ENCODE measurements at places on chromosomes 16 and 17. TPM values are rescaled to one million over a fixed set of nuclear protein-coding genes. Genes with fewer than 3 reads are reported as not detected.

PTX4 gene
- total RNA-seq = not detected

SOX8 gene
- total RNA-seq = 5.1 TPM

SCIMP gene
- not detected for total RNA-seq

REXO5 gene
- 4.3 TPM for total RNA-seq

CNGB1 gene
- total RNA-seq = 0.29 TPM

CD19 gene
- total RNA-seq = not detected

TMEM92 gene
- total RNA-seq = 35.8 TPM

PTGES3L gene
- 7.9 TPM for total RNA-seq

SLC16A11 gene
- 0.44 TPM for total RNA-seq

TAT gene
- 0.07 TPM for total RNA-seq

DNA sequence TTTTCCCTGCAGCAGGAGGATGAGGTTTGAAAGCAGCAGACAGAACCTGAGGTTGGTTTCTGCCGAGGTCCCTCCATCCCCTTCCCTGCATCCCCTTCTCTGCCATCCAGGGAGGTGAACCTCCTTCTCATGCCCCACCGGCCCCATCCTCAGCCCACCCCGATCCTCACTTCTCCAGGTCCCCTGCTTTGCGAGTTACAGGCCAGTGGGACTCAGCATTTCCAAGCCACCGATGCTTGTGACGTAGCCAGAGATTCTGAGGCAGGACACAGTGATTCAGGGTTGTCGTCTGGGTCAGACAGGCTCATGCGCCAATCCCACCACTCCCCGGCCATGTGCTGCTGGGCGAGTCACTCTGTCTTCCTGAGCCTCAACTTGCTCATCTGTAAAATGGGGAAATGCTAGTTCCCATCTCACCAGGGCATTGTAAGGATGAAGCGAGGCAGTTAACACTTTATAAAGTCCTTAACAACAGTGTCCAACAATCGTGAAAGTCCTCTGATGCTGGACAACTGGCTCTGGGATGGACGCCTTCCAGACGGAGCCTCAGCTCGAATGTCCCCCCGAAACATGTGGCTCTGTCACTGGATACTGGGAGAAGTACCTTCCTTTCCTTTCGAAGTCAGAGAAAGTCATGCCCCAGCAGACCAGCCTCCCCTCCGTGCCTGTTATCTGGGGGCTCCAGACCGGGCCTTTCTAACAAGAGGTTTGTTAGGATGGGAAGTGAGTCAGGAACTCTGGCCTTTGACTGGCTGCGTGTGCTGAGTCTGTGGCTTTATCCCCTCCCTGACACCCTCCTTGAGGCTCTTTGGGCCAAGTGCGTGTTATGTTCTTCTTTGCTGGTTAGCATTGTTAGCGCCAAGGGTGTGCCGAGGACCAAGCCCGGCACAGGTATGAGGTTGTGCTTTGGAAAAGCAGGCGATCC is 21.9 kb downstream of the SEC14L5 start:
- no peak for DNase-seq

DNA sequence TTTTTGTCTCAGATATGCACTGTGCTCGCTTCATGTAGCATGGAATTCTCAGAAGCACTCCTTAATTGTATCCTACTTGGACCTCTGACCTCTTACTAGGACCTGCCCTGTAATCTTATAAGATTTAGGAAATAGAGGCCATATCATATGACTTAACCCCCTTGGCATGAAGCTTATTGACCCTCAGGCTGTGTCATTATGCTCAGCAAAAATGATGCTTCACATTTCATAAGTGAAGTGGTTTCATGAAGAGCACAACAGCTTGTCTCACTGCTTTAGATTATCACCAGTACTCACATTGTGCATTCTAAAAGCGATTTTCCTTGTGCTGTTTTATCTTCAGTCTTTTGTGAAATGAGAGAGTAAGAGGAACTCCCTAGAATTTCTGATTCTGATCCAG is 6.4 kb downstream of the PHKB start:
- no peak for DNase-seq

DNA sequence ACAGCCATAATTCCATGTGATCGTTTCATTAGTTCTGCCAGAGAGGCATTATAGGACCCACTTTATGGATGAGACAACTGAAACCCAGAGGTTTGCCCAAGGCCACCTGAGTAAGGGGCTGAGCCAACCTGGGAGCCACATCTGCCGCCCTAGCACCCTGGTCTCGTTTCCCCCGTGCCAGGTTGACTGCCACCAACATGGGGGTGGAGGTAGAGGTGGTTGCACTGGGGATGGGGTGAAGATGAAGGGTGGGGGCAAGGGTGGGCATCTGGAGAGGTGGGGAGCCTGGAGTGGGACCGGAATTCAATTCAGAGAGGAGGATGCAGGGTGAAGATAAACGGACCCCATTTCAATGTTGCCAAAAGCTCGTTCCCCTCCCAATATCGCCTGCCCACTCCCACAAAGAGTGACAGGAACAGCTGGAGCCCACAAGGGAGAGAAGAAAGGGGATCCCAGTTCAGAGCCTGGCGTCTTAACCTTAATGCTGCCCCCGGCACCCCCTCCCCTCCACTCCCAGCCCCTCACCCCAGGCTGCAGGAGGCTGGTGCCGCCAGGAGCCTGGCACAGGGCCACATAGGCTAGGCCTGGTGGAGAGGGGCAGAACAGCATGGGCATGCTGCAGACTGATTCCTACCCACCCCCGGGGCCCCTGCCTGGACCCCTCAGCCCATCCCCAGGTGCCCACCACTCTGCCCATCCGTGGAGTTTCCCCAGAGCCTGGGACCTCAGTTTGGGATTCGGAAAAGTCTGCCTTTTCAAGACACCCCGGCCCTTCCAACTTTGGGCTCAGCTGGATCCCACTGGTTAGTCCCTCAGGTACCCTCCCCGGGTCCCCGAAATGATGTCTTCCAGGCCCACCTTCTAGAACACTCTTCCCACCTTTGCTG is 29.6 kb downstream of the NGFR start:
- no peak for DNase-seq

- DNase-seq = peak; percentile 69
Measured at GRCh38 chr16:3170440-3171180, 17.4 kb upstream of the OR1F1 start.

GRCh38 chr16:83887080-83887479 is 11.8 kb upstream of the MLYCD start:
- DNase-seq = no peak

DNA sequence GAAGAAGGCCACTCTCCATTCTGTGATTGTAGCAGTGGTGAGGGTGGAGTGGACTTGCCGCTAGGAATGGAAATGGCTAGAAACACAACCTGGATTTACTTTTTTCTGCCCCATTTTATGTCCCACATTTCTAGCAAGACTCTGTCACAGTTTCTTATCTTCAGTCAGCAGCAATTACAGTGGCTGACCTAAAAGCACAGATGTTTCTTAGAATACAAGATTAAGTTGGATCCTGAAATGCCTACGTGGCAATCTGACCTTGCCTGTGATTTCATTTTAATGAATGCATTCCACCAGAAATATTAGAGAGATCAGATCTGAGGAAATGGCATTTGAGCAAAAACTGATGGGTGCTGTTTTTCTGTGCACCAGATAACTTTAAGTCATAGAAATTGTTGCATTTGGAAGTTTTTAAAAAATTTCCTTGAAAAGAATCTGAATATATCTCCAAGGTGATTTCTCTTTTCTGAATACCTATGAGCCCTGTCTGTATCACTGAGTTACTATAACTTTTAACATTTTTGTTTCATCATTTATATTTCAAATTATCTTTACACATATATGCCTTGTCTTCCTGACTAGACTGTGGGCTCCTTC is 5.4 kb downstream of the HEATR3 start:
- DNase-seq = no peak

GRCh38 chr17:47744168-47745036 is 11.4 kb downstream of the TBX21 start:
- DNase-seq = no peak

DNA sequence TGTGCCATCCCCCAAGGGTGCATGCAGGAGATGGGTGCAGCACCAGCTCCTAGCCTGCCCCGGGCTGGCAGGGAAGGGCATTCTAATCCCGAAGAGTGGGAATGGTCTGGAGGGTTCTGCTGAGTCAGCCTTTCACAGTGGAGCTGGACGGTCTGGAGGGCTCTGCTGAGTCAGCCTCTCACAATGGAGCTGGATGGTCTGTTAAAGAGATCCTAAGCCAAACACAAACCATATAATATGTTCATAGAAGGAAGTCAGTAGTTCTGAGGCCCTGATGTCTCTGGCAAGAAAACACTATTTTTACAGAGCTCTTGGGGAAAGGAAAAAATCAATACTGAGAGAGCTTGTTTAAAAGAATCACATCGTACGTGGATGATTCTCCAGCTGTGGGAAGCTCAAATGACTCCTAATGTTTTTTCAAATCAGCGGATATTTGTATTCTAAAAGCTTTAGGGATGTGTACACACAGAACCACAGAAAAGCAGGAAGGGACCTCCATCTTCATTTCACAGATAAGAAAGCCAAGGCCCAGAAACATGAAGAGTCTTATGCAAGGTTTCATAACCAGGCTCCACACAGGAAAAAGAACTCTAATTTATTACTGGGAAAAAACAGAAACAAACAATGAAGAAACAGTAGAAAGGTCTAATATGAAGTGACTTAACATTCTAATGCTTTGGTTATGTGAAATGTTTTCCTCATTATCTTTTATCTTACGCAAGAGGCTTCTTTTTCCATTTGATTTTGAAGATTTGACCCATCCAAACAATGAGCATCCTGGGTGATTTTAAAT is 176.3 kb downstream of the VPS53 start:
- no peak for DNase-seq

DNA sequence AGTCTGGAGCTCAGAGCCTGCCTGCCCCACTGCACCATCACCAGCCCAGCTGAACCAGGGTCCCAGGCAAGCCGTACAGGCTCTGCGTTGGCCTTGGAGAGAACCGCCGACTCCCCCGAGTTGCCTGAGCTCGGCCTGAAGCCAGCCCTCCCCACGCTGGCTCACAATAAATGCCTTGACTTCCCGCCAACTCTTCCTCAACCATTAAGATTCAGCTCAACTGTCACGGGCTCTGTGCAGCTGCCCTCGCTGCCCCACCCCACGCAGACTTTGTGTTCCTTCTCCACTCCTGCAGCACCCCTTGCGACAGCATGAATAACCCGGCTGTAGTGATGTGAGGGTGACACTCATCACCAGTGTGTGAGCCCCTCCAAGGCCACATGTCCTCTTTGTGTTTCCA is 4.8 kb upstream of the QPRT start:
- no peak for DNase-seq

- no peak for DNase-seq
Measured at GRCh38 chr16:81537721-81538561, 93.3 kb downstream of the CMIP start.

- DNase-seq = no peak
Measured at GRCh38 chr16:8686031-8686621, 11.7 kb downstream of the ABAT start.

- no peak for DNase-seq
Measured at GRCh38 chr17:4176808-4177472, 33.9 kb downstream of the CYB5D2 start.

DNA sequence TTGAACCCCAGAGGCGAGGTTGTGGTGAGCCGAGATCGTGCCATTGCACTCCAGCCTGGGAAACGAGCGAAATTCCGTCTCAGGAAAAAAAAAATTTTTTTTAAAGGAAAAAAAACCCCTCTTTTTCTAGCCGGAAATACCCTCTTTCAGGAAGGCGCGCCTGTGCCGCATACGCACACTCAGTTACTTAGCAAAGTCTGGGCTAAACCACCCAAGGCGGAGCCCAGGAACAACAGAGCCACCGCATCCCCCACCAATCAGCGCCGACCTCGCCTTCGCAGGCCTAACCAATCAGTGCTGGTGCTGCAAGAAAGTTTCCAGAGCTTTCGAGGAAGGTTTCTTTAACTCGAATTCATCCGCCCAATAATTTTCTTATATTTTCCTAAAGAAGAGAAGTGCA is 510.4 kb downstream of the KCNJ18 start:
- no peak for DNase-seq

- no peak for DNase-seq
Measured at GRCh38 chr17:49437696-49438435, 23.2 kb upstream of the PHB1 start.

GRCh38 chr17:43808076-43808475 is 24.9 kb downstream of the MPP3 start:
- no peak for DNase-seq

DNA sequence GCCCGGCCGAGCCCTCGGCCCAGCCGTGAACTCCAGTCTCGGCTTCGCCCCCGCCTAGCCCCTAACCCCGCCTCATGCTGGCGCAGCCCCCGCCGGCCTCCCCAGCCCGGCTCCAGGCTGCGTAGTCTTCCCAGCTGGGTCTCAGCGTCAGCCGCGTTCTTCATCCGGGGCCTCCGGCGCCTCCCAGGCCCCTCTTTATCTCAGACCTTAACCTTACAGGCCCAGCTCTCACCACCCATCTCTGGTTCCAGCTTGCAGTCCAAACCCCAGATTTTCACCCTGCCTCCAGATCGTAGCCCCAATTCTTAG is at the start of gene PROCA1:
Gene PROCA1 (minus strand): TSS at position 166 of the 309 bp plus-strand sequence. CDS start 228 bp downstream, outside the sequence.
- DNase-seq = peak; percentile 93

GRCh38 chr16:28188085-28188916 is 23.5 kb downstream of the XPO6 start:
- no peak for DNase-seq

DNA sequence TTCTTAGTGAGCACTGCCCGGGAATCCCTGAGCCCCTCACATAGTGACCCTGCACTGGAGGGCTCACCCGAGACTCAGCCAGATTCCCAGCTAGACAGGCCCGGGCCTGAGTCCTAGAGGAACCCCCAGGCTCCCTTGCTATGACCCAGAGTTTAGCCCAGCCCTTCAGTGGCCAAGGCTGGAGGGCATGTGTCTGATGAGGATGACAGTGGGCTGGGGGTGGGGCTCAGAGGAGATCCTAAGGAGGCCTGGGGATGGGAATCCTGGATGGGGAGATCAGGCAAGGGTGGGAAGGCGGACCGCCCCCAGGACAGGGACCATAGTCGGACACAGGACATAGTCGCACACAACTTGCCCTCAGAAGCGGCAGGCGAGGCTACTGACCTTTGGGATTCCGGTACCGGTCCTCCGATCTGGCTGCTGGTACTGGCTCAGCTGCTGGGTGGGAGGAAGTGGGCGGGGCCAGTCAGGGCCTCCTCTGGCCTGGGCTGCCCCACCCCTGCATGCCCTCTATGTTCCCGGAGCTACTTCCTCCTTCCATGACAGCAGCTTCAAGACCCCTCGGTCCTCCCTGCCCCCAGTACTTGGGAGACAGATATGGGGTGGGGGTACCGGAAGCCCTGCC is 1.1 kb downstream of the CD79B start:
- peak; percentile 90 for DNase-seq
